Tongue (tissue), 3 donors: ENCODE measurements at places on chromosomes 5 and 9.
A peak's percentile ranks its signal among the peaks of the same experiment; 100 is the strongest.

DNA sequence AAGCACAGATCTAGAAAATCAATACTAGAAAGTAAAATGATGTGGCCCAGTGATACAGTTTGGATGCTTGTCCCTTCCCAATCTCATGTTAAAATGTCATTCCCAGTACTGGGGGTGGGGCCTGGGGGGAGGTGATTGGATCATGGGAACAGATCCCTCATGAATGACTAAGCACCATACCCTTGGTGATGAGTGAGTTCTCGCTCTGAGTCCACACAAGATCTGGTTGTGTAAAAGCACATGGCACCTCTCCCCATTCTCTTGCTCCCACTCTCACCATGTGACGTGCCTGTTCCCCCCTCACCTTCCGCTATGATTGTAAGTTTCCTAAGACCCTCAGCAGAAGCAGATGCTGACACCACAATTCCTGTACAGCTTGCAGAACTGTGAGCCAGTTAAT is 234.2 kb upstream of the CDH6 start:
- no peak for DNase-seq

- DNase-seq: no peak
Observed at GRCh38 chr9:88922091-88922490, 69.2 kb upstream of the S1PR3 start.

DNA sequence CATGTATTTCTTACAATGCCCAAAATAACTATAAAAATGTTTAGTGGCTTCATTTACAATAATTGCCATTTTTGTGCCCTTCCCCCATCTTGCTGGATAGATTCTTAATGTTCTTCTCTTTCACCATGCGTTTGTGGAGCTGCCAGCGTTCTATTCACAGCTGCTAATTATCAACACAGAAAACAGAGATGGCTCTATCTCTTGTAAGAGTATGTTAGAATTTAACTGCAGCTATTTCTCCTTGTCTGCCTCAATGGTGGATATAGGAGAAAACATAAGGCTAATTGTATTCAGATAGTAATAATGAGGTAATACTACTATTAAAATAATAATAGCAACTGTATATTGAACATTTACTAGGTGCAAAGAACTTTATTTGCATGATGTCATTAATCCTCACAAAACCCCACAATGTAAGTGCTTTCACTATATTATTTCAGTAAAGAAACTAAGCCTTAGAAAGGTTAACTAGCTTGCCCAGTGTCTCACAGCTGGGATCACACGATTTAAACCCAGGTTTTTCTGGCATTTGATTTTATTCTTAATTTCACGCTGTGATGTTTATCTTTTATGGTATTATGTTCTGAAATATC is 50.1 kb downstream of the JAKMIP2 start:
- DNase-seq: peak; percentile 48

GRCh38 chr9:4762108-4762885 is 21.3 kb upstream of the AK3 start:
- peak; percentile 87 for DNase-seq

DNA sequence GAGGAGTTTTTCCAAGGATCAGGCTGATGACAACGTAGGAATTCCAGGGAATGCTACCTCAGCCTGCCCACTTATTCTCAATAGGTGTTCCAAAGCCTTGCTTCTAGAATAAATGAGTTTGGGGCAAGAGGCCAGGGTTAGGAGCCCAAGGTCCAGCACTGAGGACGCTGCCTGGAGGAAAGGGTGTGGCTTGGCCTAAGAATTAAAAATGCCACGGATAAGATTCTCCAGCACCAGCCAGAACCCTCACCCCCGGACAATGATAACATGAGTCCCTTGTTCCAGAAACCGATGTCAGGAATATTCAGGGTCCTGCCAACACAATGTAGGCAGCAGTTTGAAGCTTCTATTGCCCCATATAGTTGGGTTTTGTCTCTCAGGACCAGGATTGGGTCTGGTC is 7.6 kb downstream of the SPRY4 start:
- DNase-seq: no peak

GRCh38 chr5:173883347-173883924 is 4.7 kb upstream of the CPEB4 start:
- no peak for DNase-seq

GRCh38 chr5:137636099-137636498 is 99.8 kb downstream of the KLHL3 start:
- no peak for DNase-seq

GRCh38 chr5:176883700-176884570 is 15.2 kb downstream of the HK3 start:
- DNase-seq: no peak

GRCh38 chr9:93684161-93684765 is 107.9 kb downstream of the PHF2 start:
- no peak for DNase-seq

DNA sequence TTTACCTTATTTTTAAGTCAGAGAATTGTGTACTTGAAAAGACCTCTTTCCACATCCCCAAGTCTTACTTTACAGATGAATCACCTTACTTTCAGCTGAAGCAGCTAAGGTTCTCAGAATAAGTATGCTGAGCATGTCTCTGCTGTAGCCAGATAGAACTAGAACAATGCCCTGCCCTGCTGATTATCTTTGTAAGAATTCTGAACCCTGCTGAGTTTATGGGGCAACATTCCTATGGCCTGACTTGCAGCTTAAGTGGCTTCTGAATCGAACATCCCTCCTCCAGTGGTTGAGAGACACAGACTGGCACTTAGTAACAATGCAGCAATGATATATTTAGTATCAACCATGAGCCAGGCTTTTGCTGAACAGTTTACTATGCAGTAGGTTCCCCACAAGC is 592.0 kb upstream of the WWC1 start:
- peak; percentile 14 for DNase-seq

GRCh38 chr5:35233121-35233520 is 2.8 kb upstream of the PRLR start:
- DNase-seq: no peak

GRCh38 chr5:6443326-6443725 is 5.3 kb upstream of the UBE2QL1 start:
- DNase-seq: no peak

DNA sequence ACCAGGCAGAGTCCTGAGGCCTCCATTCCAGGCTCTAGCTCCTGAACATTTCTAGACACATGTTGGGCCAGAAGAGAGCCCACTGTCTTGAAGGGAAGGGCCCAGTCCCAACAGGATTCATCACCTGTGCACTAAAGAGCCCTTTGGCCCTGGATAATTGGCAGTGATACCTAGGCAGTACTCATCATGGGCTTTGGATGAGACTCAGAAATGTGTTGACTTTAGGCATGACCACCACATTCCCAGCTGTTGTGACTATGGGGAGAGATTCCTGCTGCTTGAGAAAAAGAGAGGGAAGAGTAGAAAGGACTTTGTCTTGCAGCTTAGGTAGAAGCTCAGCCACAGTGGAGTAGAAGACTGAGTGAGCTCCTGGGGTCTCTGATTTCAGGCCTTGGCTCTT is 138.4 kb upstream of the DAPK1 start:
- no peak for DNase-seq

GRCh38 chr5:151461312-151461711 is 13.9 kb downstream of the SLC36A1 start:
- DNase-seq: no peak

DNA sequence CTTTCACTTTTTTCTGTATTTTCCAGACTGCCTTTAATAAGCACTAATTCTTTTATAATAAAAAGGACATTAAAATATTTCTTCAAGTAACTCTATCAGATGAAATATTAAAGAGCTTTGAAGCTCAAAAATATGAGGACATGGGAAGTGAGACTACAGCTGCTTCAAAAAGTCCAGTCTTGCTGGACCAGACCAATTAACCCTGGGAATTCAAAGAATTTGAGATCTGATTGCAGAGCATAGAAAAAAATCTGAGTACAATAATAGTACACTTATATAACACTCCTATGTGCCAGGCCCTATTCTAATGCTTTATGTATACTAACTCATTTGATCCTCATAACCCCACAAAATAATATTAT is 9.8 kb downstream of the TMEM245 start:
- DNase-seq: no peak

GRCh38 chr5:90586469-90586868 is 27.9 kb downstream of the ADGRV1 start:
- no peak for DNase-seq

DNA sequence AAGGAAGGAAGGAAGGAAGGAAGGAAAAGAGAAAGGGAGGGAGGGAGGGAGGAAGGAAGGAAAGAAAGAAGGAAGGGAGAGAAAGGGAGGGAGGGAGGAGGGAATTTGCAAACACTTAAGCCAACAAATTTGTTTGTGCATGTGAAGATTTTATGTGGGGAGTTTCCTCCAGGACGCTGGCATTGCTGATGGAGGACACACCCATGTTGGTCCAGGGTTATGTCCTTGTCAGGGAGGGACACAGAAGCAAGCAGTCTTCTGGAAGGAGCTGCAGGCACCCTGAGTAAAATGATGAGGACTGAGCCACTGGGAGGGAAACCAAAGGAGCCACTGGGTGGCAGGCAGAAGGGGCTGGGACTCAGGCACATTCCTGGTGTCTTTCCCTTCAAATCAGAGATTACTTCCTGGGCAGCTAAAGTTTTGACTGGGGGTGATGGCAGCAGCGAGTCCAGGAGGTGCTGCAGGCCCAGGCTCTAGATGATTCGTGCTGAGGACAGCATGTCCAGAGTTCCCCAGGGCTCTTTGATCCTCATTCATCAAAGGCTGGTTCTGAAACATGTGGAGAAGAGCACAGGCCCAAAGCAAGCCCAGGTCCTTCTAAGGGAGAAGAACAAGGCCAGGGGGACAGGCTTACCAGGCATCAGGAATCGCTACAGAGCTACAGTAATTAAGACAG is 109.2 kb downstream of the PAX5 start:
- DNase-seq: no peak

- peak; percentile 31 for DNase-seq
Observed at GRCh38 chr5:96924016-96924443, 11.8 kb upstream of the LNPEP start.

DNA sequence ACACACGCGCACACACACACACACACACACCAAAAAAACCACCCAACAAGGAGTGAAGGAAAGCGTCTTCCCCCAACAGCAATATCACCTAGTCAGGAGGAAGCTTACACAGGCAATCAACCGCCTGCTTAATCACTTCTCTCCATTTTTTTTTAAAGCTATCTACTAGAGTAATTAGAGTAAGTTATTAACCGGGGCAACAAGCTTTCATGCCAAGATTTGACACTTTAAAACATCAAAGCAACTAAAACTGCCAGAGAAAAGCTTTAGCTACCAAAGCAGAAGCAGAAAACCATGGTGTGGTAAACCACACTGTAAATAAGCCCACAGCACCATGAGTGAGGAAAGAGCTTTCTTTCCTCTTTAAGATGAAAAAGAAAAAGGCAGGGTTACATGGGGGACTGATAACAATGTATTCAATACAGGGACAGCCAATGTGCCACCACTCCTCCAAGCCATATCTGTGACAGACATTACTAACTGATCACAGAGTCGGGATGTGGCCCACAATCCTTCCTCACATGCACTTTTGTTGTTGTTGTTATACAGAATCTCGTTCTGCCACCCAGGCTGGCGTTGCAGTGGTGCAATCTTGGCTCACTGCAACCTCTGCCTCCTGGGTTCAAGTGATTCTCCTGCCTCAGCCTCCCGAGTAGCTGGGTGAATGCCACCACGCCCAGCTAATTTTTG is 282.1 kb downstream of the CRB2 start:
- DNase-seq: no peak

- no peak for DNase-seq
Observed at GRCh38 chr5:3036041-3036788, 284.7 kb upstream of the IRX2 start.

DNA sequence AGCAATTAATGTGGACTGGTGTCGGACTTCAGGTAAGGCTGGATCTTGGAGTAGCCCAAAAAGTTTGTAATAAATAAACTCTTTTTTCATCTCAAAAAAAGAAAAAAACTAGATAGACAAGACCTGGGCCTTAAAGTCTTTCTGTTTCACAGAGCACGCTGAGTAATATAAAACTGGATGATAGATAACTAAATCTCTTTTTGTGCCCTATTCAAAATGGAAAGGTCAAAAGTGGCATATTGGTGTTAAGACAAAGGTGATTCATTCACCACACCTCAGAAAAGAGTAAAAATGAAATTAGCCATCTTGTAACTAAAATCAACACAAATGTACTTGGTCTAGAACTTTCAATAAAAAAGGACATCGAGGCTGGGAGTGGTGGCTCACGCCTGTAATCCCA is 30.3 kb upstream of the RFK start:
- DNase-seq: no peak

DNA sequence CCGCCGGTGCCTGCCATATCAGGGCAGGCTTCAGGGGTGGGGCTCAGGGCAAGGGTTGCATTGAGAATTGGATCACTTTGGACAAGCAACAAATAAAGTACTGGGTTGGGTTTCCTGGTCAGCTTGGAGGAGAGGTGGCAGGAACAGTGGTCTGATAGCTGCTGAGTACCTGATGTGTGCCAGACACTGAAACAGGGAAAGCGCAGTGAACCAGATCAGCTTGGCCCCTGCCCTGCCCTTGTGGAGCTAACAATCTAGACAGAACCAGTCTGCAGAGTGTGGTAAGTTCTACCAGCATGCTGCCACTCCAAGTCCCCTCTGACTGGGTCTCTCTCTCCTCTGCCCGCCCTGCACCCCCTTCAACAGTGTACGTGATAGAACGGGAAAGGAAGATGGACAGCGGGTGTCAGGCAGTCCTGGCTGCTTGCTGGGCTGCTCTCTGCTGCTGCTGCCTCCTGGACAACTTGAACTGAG is 53.4 kb downstream of the CYSTM1 start:
- DNase-seq: no peak

DNA sequence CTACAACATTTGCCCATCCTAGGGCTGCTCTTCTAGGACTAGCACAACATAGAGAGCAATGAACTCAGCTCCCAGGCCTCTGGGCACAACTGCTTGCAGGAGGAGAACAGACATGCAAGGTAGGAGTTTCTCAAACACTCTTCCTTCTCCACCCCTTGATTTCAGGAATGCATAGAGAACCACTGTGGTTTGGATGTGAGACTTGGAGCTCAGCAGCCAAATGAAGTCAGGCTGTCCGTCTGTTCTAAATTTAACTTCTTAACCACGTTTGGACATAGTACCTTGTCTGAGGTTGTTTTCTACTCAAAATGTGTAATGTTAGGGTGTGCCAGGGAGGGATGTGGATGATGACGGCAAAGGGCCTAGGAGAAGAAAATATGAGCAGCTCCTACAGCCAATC is 515.1 kb upstream of the TNC start:
- peak; percentile 24 for DNase-seq

DNA sequence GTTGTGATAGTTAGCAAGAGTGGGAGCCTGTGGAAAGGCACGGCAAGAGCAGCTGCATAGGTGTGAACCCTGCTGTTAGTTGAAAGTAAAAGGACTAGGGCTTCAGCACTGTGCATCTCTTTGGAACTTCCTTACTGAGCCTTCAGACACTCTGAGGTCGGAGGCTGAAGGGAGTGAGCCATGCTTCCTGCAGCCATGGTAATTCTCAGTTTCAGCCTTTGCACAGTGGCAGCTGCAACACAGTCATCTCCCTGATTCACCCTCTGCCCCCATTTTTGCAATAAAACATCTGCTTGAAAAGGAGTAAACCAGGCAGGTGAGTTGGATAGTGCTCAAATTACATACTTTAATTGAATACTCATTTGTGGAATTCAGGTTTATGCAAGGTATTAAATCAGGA is 6.5 kb upstream of the TLE4 start:
- no peak for DNase-seq

GRCh38 chr9:116855881-116856662 is 169.0 kb downstream of the TRIM32 start:
- DNase-seq: no peak

- peak; percentile 20 for DNase-seq
Observed at GRCh38 chr5:109479260-109479860, 69.6 kb upstream of the PJA2 start.
